ENCODE measurements at places on chromosomes 7 and 10.

DNA sequence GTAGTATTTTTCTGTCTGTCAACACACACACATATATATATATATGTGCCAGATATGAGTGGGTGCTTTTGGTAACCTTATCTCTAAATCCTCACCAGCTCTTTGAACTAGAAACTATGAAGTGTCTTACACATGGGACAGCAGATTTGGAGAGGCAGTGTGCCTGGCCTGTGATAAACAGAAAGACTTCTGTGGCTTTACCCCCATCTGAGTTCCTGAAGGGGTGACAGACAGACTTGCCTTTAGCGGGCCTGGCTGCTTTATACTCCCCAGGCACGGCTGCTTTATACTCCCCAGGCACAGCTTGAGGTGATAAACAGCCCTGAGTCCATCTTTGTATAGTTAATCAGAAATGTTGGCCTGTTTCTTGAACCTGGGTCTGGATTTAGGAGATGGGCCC, 5.6 kb downstream of the BAG3 start:
- DNase-seq, result no peak

DNA sequence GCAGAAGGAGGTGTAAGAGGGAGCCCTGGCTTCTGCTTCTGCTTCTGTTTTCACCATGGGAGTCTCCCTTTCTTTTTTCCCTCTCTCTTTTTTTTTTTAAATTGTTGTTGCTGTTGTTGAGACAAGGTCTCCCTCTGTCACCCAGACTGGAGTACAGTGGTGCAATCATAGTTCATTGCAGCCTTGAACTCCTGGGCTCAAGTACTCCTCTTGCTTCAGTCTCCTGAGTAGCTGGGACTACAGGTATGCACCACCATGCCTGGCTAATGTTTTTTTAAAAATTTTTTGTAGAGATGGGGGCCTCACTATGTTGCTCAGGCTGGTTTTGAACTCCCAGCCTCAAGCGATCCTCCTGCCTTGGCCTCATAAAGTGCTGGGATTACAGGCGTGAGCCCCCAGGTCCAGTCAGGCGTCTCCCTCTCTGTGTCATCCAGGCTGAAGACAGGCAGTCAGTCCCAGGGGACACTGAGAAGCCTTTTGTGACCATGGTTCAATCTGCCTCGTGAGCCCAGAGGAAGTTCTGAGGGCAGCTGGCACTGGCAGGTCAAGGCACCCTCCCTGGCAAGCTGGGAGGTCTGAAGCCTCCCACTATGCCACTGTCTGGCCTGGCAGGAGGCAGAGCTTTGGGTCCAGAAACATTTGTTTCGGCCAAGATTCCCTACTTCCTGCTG, 33.6 kb upstream of the NPFFR1 start:
- no peak for DNase-seq

- DNase-seq, result no peak
Observed at GRCh38 chr10:93838278-93838677, 55.5 kb upstream of the SLC35G1 start.

DNA sequence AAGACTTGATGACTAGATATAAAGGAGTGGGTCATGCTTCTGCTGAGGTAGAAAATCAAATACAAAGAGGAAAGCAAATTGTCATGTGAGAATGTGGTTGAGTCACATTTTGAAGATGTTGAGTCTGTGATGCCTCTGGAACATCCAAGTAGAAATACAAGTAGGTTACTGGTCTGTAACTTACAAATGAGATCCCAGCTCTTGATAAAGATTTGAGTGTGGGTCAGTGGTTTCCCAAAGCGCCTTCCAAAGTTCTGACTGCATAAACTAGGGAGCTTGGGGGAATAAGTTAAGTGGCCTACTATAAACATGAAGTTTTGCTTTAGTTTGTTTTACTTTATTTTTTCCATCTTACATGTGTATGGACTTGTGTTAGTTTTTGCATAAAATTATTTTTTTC, 144.3 kb upstream of the ETV1 start:
- DNase-seq, result no peak

GRCh38 chr7:47307311-47307710, 274.6 kb downstream of the TNS3 start:
- DNase-seq, result no peak

DNA sequence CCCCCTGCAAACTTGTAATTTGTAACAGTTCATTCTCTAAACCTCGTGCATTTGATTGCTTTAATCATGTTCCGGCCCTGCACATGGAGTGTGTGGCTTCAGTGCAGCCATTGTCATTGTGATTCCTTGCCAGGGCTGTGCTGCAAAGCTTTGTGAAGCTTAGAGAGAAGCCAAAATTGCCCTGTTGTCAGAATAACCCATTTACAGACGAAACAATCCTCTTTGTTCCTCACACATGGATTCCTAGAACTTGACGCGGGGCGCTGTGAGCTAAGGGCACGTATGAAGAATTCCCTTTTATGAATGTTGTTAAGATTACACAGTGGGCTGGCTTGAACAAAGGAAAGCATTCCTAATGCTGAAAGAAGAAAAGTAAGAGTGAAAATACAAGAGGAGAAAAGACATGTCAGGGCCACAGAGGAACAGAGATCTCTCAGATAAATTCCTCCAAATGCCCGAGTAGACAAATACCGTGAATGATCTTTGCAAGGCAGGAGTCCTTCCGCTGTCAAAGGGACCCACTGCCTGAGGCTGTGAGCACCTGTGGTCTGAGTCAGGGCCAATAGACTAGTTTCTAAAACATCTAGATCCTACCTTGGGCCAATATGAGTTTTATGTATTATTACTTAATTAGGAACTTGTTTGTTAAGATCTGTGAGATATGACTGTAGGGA, 205.4 kb upstream of the C7orf33 start:
- no peak for DNase-seq

- DNase-seq, result no peak
Observed at GRCh38 chr7:105010504-105011130, 3.4 kb upstream of the KMT2E start.

DNA sequence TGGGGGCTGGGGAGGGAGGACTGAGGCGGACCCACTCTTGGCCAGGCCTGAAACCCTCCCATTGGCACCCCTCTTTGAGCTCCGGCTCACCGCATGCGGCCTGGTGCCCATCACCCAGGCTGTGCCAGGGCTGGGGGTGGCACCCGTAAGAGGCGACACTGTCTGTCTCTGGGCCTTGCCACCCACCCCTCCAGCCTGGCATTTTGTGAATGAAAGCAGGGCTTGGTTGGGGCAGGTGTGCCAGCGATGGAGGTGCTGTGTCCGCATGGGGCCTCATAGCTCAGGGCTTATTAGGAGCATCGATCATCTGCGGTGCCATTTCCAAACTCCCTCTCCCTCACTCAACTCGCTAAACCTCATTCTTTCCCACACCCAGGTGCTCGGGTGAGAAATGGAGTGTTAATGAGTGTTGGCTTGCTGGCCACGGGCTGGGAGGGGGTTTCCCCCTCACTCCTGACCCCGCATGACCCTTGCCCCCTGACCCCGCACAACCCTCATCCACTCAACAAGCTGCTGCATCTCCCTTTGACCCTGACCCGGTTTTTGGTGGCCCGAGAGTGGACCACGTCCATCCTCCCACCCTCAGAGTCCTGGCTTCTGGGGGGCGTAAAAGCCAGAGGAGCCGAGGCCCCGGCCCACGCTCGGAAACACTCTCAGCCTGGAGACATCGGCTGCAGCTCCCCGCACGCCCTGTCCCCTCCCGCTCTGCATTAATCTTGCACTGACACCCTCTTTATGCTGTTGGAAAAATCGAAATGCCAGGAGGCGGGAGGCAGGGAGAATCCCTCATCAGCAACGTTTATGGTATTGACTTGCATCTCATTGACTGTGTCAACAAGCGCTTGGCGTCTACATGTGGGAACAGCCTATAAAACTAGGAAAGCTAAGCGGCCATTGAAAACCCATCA, 161.2 kb downstream of the DNAJB6 start:
- no peak for DNase-seq

DNA sequence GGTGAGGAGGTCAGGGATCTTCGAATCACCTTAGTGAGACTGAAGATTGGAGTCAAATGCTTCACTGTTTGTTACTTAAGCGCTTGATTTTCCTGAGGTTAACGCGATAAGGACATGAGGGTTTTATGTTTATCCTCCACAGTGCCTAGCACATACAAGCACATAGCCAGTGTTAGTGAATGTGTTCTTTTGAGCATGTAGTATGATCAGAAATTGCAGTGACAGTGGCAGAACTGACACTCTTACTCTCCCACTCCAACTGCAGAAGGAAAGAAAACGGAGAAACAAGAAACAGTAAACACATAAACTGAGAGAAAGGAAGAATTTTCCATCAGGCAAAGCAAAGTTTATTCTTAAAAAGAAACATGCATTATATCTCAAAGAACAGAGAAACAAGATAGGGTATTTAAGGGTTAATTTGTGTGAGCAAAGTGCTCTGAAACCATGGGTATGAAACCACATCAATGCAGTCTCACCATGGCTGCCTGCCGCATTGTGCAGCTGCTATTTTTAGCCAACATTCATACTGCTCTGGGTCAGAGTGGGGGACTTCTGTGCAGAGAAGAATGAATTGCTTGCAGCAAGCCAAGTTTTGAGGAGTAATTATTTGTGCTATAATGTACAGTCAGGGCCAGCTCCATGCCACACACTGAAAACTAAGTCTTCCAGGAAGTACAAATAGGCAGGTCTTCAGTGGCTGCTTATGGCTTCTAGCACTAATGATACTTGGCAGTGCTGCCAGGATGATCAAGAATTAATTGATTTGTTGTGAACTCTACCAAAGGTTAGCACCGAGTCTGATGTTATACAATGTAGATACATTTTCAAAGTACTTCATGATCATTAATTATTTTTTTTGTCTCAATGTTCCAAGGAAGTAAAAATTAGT, 152.0 kb downstream of the MACC1 start:
- no peak for DNase-seq

DNA sequence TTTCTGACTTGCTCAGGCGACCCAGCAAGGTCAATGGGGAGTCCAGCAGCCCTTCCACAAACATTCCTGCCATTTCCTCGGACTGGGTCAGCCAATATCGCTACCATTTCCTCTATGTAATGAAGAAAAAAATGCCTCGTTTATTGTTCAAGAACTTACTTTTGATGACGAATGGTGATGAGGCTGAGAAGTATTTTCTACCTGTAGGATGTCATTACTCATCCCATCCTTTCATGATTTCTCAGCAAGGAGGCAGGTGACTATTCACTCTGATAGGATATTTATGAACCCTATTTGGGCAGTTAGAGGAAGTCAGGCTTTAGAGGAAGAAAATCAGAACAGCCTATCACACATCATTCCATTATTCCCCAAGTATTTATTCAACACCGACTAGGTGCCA, 178.6 kb downstream of the FANK1 start:
- no peak for DNase-seq

GRCh38 chr10:86968271-86968993, at the start of gene ADIRF:
TSS of gene ADIRF (plus strand) at chr10:86968482. CDS start at chr10:86968545, 63 bp downstream.
- no peak for DNase-seq

- no peak for DNase-seq
Observed at GRCh38 chr7:108200326-108200725, 70.2 kb upstream of the LAMB4 start.

DNA sequence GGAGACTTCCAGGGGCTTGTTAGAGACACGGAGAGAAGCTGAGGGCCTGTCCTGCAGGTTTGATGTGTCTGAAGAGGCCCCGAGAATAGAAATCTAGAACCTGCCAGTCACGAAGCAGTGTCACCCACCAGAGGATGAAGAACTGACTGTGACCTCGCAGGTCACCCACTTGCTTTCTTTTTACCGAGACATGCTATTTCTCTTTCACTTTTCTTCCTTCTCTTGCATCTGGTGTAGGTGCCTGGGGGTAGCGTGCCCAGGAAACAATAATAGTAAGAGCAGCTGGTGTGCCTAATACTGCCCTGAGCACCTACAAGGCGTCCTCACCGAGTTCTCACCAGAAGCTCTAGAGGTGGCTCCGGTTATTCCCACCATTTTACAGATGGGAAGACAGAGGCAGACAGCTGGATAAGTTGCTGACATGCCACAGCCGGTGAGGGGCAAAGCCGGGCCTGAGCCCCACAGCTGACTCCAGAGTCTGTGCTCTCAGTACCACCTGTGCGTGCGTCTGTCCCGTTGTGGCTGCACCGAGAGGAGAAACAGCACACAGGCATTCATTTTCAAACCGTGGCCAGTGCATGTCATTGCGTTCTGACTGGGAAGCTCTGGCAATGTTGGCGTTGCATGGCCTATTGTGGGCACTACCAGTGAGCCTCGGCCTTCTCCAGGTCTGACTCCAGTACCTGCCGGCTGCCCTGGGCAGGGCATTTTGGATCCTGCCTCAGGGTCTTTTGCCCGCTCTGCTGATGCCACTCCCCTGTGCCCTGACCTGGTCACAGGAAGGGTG, 7.8 kb downstream of the CHST3 start:
- DNase-seq, result no peak

DNA sequence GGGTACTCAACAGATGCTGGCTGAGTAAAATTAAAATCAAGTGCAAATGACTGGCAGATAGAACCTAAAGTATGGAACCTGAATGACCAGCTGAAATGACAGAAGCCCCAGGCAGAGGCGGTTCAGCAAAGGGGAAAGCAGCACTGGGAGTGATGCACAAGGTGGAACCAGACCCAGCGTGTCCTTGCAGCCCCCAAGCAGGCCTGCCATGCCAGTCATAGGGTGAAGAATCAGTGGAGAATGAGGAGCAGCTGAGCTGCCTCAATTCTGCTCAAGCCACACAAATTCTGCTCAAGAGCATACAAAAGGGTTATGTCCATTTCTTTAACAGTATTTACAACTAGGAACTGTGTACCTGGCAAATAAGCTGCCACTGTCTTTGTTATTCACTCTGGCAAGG, 8.7 kb downstream of the ACTR1A start:
- DNase-seq, result no peak

DNA sequence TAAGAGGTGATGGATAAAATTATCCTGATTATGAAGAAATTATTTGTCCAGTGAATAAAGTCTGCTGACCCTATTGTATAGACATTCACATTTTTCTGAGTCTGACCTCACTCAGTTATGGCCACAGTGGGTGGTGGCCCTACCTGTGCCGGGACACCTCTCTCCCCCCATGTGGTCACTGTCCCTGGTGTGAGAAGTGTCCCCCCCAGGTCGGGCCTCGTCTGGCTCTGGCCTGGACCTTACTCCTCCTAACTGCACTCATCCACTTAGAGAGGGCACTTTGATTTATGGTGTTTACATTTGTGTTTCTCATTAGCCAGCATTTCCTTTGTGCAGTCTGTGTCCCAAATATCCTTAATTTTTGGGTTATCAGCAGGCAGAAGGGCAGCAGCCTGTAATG, 59.6 kb upstream of the ZNF32 start:
- no peak for DNase-seq

DNA sequence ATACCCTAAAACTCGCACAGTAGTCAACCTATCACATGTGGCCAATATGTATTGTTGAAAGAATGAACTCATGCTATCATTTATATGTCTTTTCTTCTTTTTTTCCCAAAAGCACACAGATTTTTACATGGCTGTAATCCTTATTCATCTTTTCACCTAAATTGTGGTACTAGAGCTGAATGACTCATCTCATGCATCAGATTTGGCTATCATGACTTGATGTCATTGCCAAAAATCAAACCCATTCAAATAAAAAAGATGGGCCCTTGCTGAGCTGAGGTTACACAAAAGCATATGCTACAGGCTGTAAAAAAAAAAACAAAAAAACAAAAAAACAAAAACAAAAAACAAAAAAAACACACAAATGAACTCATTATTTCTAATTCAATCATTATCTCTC, 3.3 kb upstream of the LMOD2 start:
- DNase-seq, result no peak
